ENCODE measurements at places on chromosomes 7 and 10.

GRCh38 chr7:136050462-136050847 is 73.3 kb upstream of the MTPN start:
- H3K36me3 ChIP-seq = peaks cover 6% of the 10 kb centered on the region
- DNase-seq = no peak
- H3K4me3 ChIP-seq = no peak overlapping the region
- peaks cover 7% of the 10 kb centered on the region for H3K4me1 ChIP-seq
- peaks cover 3% of the 10 kb centered on the region for H3K27me3 ChIP-seq
- H3K27ac ChIP-seq = no peak overlapping the region

- no peak overlapping the region for H3K27ac ChIP-seq
- H3K27me3 ChIP-seq = peaks cover 7% of the 10 kb centered on the region
- DNase-seq = no peak
- no peak overlapping the region for H3K4me3 ChIP-seq
Measured at GRCh38 chr7:39293056-39293823, 273.0 kb upstream of the YAE1 start.

DNA sequence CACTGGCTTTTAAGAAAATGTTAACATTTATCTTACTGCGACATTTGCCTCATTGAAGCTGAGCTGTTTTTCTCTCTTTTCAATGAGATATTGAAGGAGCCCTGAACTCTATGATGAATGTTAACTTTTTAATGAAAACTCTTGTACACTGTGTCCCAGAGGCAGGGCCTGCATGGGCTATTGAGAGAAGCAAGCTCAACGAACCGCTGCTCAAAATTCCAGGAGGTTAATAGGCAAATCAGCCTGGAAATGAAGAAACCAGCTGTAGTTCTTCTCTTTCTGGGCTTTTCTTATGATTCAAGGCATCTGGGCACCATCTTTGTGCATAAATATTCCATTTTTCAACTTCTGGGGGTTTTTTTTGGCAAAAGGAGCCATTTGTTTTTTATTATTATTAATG is 168.4 kb upstream of the NPVF start:
- no peak overlapping the region for H3K27ac ChIP-seq
- no peaks in the 10 kb centered on the region for H3K4me1 ChIP-seq
- H3K4me3 ChIP-seq = no peak overlapping the region
- H3K36me3 ChIP-seq = no peaks in the 10 kb centered on the region
- DNase-seq = no peak

GRCh38 chr7:150901160-150902035 is 49.1 kb downstream of the AOC1 start:
- H3K27ac ChIP-seq = no peak overlapping the region
- H3K4me3 ChIP-seq = no peak overlapping the region
- H3K36me3 ChIP-seq = no peaks in the 10 kb centered on the region
- H3K4me1 ChIP-seq = peaks cover 12% of the 10 kb centered on the region

- H3K36me3 ChIP-seq = peaks cover 2% of the 10 kb centered on the region
- H3K27me3 ChIP-seq = no peaks in the 10 kb centered on the region
- no peaks in the 10 kb centered on the region for H3K4me1 ChIP-seq
Measured at GRCh38 chr7:98556288-98556687, 60.8 kb upstream of the NPTX2 start.

DNA sequence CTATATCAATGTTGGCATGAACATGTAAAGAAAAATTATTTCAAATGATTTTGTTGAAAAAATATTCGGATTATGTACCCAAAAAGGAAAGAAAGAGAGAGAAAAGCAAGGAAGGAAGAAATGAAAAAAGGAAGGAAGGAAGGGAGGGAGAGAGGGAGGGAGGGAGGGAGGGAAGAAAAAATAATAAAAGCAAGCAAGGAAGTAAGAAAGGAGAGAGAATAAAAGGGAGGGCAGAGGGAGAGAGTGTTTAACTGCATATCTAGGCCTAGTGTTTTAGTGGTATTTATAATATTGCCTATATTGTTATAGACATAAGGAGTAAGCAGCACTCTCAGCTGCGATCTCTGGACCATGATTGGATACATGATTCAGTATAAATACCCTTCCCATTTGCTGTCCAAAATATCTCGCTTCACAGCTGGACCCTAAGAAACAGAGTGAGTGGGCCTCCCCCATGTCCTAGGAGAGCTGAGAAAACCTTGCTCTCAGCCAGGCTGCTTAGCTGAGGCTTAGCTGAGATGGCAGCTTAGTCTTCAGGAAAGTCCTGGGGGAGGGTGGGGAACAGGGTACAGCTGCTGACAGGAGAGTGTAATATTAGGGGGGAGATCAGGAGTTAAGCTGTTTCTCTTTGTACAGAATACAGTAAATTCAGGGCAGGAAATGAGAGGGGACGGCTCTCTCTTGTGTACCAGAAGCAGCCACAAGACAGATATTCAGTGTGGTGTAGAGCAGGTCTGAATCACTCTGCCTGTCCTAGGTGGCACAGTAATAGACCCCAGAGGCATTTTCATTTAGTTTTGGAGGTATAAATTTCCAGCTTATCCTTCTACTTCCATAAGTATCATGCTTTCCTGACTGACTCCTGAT is 66.8 kb upstream of the TARP start:
- peak overlapping the region; percentile 96 for H3K27ac ChIP-seq
- no peak for DNase-seq
- peak overlapping the region; percentile 76 for H3K4me3 ChIP-seq
- H3K27me3 ChIP-seq = no peaks in the 10 kb centered on the region
- no peaks in the 10 kb centered on the region for H3K36me3 ChIP-seq

DNA sequence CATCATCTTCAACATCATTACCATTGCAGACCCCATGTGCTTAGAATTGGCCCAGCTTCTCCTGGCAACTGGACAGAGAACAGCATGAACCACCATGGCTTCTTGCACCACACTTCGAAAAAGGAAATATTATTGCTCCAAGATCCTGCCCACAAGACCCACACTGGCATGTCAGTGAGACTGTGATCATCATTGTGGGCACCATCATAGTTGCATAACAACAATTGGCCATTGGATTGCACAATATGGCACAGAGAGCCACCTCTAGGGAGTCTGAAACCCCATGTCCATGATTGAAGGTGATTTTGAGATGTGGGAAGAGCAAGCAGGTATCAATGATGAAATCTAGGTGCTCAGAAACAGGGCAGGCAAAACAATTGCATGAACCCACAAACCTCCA is 918.9 kb downstream of the GRID1 start:
- no peak for DNase-seq
- H3K4me1 ChIP-seq = no peaks in the 10 kb centered on the region
- no peaks in the 10 kb centered on the region for H3K36me3 ChIP-seq
- H3K27me3 ChIP-seq = no peaks in the 10 kb centered on the region
- no peak overlapping the region for H3K4me3 ChIP-seq

DNA sequence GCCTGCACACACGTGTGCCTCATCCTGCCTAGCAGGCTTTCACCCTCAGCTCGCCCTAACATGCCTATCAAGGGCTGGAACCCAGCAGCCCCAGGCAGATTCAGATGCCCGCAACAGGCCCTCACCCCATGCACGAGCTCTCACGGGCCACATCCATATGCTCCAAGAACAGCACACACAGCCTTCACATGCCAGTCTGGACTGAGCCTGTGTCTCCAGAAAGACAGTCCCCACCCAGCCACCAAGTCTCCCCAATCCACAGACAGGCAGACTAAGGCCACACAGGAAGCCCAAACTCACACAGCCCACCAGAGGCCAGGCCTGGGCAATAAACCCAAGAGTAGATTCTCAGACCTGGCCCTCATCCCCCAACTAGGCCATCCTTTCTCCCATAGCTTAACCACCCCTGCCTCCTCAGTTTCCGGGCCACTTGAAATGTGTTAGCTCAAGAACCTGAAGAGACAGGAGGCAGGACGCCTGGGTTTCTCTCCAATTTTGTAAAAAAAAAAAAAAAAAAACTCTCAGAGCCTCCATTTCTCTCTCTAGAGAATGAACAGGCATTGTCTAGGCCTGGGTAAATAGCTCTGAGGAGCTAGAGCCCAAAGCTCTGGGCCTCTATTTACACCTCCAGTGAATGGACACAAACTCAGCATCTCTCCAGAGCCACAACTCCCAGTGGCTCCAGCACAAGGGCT is 6.8 kb downstream of the LDB1 start:
- peak overlapping the region; percentile 74 for H3K4me3 ChIP-seq
- H3K27me3 ChIP-seq = no peaks in the 10 kb centered on the region
- DNase-seq = no peak
- H3K36me3 ChIP-seq = peaks cover 13% of the 10 kb centered on the region

- H3K36me3 ChIP-seq = no peaks in the 10 kb centered on the region
- no peaks in the 10 kb centered on the region for H3K4me1 ChIP-seq
- H3K27ac ChIP-seq = no peak overlapping the region
- no peak for DNase-seq
- H3K4me3 ChIP-seq = no peak overlapping the region
Measured at GRCh38 chr7:82598958-82599357, 155.4 kb upstream of the CACNA2D1 start.

GRCh38 chr7:131562941-131563340 is 6.5 kb upstream of the PODXL start:
- peaks cover 22% of the 10 kb centered on the region for H3K27me3 ChIP-seq
- H3K4me1 ChIP-seq = no peaks in the 10 kb centered on the region
- DNase-seq = no peak
- no peak overlapping the region for H3K4me3 ChIP-seq
- H3K36me3 ChIP-seq = no peaks in the 10 kb centered on the region

DNA sequence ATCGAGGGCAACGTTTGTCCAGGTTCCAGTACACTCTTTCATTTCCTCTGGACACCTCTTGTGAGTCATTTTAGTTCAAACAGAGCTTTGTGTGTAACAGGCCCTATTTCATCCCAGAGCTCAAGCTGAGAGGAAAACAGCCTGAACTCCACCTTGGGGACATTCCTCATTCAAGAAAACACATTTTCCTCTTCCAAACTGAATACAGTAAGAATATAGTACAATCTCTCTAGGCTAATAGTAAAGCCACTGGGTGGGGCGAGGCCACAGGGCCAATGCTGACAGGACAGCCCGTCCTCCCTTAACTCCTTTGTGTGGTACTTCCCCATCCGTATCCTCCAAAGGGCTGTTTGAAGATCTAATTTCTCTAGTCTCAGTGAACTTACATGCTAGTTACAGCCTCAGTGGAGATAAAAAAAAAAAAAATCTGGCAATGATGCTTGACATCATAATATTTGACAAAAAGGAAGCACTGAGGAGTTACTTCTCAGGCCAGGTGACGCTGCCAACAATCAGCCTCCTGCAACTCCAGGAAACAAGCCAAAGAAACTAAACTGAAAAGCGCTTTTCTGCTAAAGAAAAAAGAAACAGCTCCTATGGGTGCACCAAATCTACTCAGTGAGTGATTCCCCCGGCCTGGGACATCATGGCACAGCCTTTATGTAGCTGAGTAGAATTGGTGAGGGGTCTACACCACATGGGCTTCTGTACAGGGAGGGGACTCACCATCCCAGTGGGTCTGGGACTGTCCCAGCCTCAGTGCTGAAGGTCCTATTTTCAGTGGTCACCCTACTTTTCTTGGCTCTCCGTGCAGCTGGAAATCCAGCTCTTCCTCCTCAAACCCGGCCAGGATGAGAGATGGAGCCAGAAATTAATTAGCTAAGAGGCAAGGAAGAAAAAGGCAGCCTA is 238.2 kb upstream of the NEBL start:
- peaks cover 12% of the 10 kb centered on the region for H3K27me3 ChIP-seq
- no peak overlapping the region for H3K27ac ChIP-seq
- H3K36me3 ChIP-seq = no peaks in the 10 kb centered on the region
- no peak overlapping the region for H3K4me3 ChIP-seq
- DNase-seq = no peak

DNA sequence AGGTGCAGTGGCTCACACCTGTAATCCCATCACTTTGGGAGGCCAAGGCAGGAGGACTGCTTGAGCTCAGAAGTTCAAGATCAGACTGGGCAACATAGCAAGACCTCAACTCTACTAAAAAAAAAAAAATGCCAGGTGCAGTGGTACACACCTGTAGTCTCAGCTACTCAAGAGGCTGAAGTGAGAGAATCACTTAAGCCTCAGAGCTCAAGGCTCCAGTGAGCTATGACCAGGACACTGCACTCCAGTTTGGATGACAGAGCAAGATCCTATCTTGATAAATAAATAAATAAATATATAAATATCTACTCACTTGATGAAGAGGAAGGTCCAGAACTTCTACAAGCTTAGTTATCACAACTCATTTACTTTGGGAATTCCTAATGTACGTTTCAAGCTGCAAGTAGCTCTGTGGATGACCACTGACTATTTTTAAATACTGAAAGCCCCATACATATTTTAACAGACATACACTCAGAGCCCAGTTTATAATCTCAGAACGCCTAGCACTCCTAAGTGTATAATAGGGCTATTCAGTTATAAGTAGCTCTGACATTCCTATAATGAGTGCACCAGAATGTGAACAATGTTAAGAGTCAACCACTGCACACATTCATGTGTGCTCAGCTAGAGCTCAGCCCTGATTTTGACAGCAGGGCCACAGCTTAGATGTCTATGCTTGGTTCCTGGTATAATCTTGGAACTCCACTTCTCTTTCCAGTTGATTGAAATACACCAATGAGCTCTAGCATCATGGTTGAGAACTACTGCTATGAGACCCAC is 119.1 kb downstream of the CUBN start:
- no peak for DNase-seq
- H3K36me3 ChIP-seq = peaks cover 5% of the 10 kb centered on the region
- H3K4me3 ChIP-seq = no peak overlapping the region
- H3K4me1 ChIP-seq = peaks cover 23% of the 10 kb centered on the region
- no peak overlapping the region for H3K27ac ChIP-seq

GRCh38 chr10:70442332-70442988 is 979 bp upstream of the NODAL start:
- H3K4me1 ChIP-seq = peaks cover 7% of the 10 kb centered on the region
- no peak overlapping the region for H3K4me3 ChIP-seq
- H3K27me3 ChIP-seq = peaks cover 39% of the 10 kb centered on the region
- no peak overlapping the region for H3K27ac ChIP-seq
- no peak for DNase-seq

GRCh38 chr10:79586933-79587332 is 23.8 kb upstream of the SFTPA1 start:
- no peak overlapping the region for H3K27ac ChIP-seq
- DNase-seq = no peak
- no peak overlapping the region for H3K4me3 ChIP-seq
- H3K36me3 ChIP-seq = no peaks in the 10 kb centered on the region
- peaks cover 7% of the 10 kb centered on the region for H3K4me1 ChIP-seq
- peaks cover 43% of the 10 kb centered on the region for H3K27me3 ChIP-seq

DNA sequence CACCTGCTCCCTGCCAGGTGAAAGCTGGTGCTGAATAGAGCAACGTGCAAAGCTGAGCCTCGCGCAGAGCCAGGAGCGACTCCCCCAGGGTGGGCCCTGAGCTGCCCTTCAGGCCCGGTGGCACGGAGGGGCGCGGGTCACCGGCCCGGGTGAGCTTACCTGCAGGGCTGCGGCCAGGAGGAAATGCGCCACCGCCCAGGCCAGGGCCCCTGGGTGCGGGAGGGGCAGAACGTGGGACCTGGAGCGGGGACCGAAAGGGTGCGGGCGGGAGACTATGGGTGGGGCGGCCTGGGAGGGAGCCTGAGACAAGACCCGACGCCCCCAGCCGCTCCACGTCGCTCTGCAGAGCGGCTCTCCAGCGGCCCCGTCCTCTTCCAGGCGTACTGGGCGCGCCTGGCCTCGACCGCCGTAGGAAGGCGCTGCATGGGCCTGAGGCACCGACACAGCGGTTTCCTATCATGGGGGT is 122.1 kb downstream of the BTAF1 start:
- no peak overlapping the region for H3K4me3 ChIP-seq
- H3K27me3 ChIP-seq = no peaks in the 10 kb centered on the region
- no peak overlapping the region for H3K27ac ChIP-seq
- no peaks in the 10 kb centered on the region for H3K36me3 ChIP-seq
- peaks cover 10% of the 10 kb centered on the region for H3K4me1 ChIP-seq
- DNase-seq = no peak

- no peak overlapping the region for H3K4me3 ChIP-seq
- H3K4me1 ChIP-seq = no peaks in the 10 kb centered on the region
- no peak for DNase-seq
- H3K27me3 ChIP-seq = peaks cover 5% of the 10 kb centered on the region
- H3K36me3 ChIP-seq = peaks cover 6% of the 10 kb centered on the region
- H3K27ac ChIP-seq = no peak overlapping the region
Measured at GRCh38 chr7:80288175-80289122, 153.8 kb downstream of the GNAI1 start.
